ENCODE measurements at places on chromosomes 16 and 17.

GRCh38 chr17:63975541-63976092, 2.9 kb upstream of the SCN4A start:
- no peaks in the 10 kb centered on the region for H3K36me3 ChIP-seq
- H3K27me3 ChIP-seq: no peaks in the 10 kb centered on the region
- no peak overlapping the region for H3K4me3 ChIP-seq
- no peaks in the 10 kb centered on the region for H3K4me1 ChIP-seq
- DNase-seq: no peak

GRCh38 chr16:3865241-3865640, 15.3 kb downstream of the CREBBP start:
- H3K4me3 ChIP-seq: no peak overlapping the region
- peaks cover 3% of the 10 kb centered on the region for H3K36me3 ChIP-seq
- H3K27ac ChIP-seq: no peak overlapping the region

GRCh38 chr16:71610936-71611871, 14.8 kb upstream of the MARVELD3 start:
- no peak overlapping the region for H3K4me3 ChIP-seq
- peak; percentile 78 for DNase-seq
- peaks cover 7% of the 10 kb centered on the region for H3K4me1 ChIP-seq
- peaks cover 7% of the 10 kb centered on the region for H3K27me3 ChIP-seq

GRCh38 chr16:53785916-53786315, 82.0 kb downstream of the FTO start:
- no peak overlapping the region for H3K4me3 ChIP-seq
- no peak overlapping the region for H3K27ac ChIP-seq
- H3K4me1 ChIP-seq: no peaks in the 10 kb centered on the region
- DNase-seq: no peak
- no peaks in the 10 kb centered on the region for H3K27me3 ChIP-seq

DNA sequence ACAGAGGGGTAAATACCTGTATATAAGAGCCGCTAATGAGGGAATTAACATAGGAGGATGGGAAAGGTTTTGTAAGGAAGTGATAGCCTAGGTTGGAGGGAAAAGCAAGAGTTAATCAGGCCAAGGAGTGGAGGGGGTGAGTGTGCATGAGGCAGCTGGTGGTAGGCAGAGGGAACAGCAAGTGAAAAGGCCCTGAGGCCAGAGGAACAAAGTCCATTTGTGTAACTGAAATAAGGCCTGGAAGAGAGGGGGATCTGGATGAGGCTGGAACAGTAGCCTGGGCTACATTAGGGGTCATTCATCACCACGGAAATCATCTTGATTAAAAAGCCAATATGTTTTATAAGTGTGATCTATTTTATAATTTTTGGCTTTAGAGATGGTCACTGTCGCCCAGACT, 45.7 kb downstream of the FZD2 start:
- no peaks in the 10 kb centered on the region for H3K4me1 ChIP-seq
- no peaks in the 10 kb centered on the region for H3K36me3 ChIP-seq
- peaks cover 9% of the 10 kb centered on the region for H3K27me3 ChIP-seq
- H3K27ac ChIP-seq: no peak overlapping the region
- no peak for DNase-seq
- no peak overlapping the region for H3K4me3 ChIP-seq

DNA sequence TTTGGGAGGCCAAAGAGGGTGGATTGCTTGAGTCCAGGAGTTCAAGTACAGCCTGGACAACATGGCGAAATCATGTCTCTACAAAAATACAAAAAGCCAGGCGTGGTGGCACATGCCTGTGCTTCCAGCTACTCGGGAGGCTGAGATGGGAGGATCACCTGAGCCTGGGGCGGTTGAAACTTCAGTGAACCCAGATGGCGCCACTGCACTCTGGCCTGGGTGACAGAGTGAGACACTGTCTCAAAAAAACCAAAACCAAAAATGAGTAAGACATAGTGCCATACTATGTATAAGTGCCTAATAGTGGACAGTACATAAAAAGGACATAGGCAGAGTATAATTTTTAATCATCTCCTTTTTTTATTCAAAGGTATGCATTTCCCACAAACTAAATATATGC, 4.0 kb downstream of the CTC1 start:
- peaks cover 54% of the 10 kb centered on the region for H3K36me3 ChIP-seq
- no peaks in the 10 kb centered on the region for H3K27me3 ChIP-seq
- DNase-seq: peak; percentile 20
- no peak overlapping the region for H3K4me3 ChIP-seq

GRCh38 chr17:44024271-44024663, 9.5 kb upstream of the TMEM101 start:
- DNase-seq: no peak
- H3K27me3 ChIP-seq: no peaks in the 10 kb centered on the region
- no peak overlapping the region for H3K27ac ChIP-seq

DNA sequence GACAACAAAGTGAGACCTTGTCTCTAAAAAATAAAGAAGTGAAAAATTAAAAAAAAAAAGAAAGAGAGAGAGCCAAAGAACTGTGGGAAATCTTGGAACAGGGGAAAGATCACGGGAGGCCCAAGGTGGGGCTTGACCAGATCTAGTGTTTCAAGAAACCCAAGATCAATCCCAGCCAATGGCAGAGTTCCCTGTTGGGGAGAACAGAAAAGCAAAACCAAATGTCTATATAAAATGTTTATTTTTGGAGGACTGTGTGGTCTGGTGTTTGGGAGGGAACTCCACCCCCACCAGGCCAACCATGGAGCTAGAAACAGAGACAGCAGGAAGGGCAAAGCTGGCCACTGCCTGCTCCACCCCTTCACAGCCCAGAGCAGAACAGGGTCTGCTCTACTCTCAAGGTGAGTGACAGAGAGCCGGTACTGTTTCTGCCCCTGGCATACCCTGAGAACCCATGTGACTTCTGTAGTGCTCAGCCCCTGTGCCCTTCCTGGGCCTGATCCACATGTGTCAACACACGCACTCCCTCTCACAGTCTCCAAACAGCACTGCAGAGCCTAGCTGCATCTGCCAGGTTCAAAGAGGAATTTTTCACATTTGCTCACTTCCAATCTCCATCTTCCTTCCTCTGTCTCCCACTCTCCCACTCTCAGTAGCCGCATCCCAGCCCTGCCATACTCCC, 3.7 kb downstream of the TMEM101 start:
- H3K4me1 ChIP-seq: peaks cover 41% of the 10 kb centered on the region
- H3K36me3 ChIP-seq: peaks cover 8% of the 10 kb centered on the region
- no peak overlapping the region for H3K4me3 ChIP-seq
- no peak for DNase-seq
- no peak overlapping the region for H3K27ac ChIP-seq

DNA sequence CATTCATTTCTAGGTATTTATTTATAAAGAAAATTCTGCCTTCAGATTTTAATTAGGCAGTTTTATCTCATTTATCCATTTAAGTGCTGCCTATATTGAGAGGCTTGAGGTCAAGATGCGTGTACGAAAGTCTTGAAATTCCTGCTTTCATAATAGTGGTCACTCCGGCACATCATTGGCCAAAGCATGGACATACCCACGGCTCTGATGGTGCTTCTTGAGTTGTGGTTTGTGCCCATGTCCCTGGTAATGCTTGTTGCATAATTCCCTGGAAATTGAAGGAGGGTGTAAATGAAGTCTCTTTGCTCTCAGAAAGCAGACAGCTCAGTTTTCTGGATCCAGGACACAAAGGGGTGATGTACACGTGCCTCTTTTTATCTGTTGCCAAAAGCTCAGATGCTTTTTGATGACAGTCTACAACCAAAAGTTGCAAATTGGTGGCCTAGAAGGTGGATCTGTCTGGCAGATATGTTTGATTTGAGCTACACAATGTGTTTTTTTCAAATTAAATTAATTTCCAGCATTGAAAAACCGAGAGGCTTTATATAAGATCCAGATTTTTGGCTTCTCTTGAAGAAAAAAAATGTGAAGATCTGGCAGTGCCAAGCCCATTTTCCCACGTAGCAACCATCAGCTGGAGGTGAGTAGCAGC, 94.4 kb downstream of the SHISA9 start:
- DNase-seq: no peak
- no peak overlapping the region for H3K27ac ChIP-seq
- H3K27me3 ChIP-seq: no peaks in the 10 kb centered on the region
- no peaks in the 10 kb centered on the region for H3K4me1 ChIP-seq
- H3K36me3 ChIP-seq: no peaks in the 10 kb centered on the region
- no peak overlapping the region for H3K4me3 ChIP-seq

DNA sequence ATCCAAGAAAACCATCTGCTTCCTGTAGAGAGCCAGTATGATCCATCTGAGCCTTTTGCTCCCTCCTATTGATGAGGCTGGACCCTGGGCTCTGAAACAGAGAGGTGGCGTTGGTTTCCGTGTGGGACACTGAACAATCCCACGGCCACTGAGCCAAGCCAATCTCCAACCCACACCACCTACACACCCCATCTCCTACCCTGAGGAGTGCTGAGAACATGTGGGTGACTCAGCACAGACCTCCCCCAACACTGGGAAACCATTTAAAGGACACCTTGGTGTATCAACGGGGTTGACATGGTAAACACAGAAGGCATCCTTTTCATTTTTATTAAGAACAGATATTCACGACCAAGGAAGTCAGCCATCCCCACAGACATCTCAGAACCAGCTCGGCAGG, 332.1 kb downstream of the SLC39A11 start:
- no peaks in the 10 kb centered on the region for H3K4me1 ChIP-seq
- no peaks in the 10 kb centered on the region for H3K36me3 ChIP-seq
- H3K27me3 ChIP-seq: no peaks in the 10 kb centered on the region
- no peak for DNase-seq

DNA sequence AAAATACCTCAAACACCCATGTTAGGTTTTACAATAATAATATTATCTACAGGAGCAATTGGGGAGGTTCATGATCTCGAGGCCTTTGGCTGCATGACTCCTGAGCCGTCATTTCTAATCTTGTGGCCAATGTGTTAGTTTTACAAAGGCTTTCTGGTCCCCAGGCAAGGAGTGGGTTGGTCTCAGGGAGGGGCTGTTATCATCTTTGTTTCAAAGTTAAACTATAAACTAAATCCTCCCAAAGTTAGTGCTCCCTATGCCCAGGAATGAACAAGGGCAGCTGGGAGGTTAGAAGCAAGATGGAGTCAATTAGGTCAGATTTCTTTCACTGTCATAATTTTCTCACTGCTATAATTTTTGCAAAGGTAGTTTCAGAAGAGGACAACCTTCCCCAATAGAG, 9.1 kb upstream of the CCL5 start:
- no peak overlapping the region for H3K27ac ChIP-seq
- no peaks in the 10 kb centered on the region for H3K36me3 ChIP-seq
- DNase-seq: no peak
- H3K4me3 ChIP-seq: no peak overlapping the region
- H3K4me1 ChIP-seq: peaks cover 15% of the 10 kb centered on the region

DNA sequence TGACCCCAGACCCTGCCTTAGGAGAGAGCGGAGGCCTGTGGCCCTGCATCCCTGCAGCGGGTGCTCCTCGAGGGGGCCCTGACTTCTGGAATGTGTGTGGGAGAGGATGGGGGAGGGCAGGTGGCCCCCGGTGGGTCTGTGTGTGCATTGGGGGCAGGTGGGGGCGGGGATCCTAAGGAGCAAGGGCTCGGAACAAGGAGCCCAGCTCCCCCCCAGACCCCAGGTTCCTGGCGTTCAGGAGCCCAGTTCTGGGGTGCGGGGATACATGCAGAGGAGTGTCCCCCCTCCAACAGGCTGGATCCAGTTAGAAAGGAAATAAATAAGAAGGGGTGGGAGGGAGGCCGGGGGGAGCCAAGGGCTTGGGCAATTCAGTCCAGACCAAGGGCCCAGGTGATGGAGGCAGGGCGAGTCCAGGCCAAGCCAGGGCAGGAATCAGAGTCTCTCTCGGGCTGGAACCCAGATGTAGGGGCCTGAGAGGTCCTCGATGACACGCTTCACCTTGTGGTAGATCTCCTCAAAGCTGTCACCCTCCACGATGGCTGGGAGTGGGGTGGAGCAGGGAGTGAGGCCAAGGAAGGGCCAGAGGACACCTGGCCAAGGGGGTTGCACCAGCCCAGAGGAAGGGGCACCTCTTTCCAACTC, 11.2 kb upstream of the ASGR1 start:
- no peak for DNase-seq
- no peaks in the 10 kb centered on the region for H3K4me1 ChIP-seq
- peaks cover 4% of the 10 kb centered on the region for H3K36me3 ChIP-seq
- H3K4me3 ChIP-seq: no peak overlapping the region

DNA sequence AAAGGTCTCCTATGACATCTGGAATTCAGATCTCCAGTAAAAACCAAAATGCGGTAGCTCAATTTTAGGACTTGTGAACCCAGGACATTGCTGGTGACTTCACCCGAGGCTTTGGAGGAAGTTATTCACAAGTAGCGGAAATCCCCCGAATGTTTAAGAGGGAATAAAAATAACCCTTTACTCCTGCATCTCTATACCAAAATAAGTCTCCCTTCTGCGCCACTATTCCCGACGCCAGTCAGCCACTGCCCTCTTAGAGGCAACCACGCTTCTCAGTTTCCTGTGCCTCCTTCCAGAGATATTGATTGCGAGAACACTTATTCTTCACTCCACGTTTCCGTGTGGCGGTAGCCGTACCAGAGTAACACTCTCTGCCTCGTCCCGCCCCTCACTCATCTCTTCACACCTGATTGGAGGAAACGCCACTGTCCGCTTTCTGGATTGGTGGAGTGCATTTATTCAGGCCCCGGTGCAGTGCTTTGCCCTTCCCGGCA, 27.4 kb downstream of the EMP2 start:
- H3K36me3 ChIP-seq: no peaks in the 10 kb centered on the region
- H3K27ac ChIP-seq: no peak overlapping the region
- H3K4me3 ChIP-seq: no peak overlapping the region
- DNase-seq: no peak
- H3K27me3 ChIP-seq: peaks cover 3% of the 10 kb centered on the region
- no peaks in the 10 kb centered on the region for H3K4me1 ChIP-seq

DNA sequence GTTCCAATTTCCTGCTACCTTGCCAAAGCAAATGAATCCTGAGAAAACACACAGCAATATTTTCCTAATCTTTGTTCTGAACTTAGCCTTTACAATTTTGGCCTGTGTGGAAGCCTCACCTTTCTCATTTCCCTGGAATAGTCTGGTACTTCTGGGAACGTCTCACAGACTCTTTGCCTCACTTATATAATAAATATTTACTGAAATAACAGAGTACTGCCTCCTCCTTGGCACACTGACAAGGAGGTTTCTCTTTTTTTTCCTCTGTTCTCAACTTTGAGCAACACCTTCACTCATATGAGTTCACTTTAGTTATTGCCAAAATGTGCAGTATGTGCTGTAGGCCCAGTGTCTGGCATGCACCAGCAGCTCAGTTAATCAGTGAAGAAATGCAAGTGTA, 37.3 kb downstream of the HSD17B2 start:
- no peaks in the 10 kb centered on the region for H3K27me3 ChIP-seq
- H3K36me3 ChIP-seq: no peaks in the 10 kb centered on the region
- H3K4me3 ChIP-seq: no peak overlapping the region
- DNase-seq: no peak
- no peaks in the 10 kb centered on the region for H3K4me1 ChIP-seq
